NT2/D1 (cell line): ENCODE measurements at places on chromosomes 16 and 17.

DNA sequence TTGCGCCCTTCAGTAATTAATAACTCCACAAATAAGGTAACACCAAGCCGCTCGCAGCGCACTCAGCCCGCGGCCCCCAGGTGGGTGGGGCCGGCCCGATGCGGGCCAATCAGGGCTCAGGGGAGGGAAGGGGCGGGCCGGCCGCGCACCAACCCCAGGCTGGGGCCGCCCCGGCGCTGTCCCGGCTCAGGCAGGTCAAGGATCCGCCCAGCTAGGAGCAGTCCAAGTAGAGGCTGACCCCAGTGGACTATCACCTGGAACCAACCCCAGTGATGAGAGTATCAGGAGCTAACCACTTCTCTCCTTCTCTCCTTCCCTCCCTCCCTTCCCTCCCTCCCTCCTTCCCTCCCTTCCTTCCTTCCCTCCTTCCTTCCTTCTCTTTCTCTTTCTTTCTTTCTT is 110.8 kb downstream of the C16orf78 start:
- no peak for DNase-seq

DNA sequence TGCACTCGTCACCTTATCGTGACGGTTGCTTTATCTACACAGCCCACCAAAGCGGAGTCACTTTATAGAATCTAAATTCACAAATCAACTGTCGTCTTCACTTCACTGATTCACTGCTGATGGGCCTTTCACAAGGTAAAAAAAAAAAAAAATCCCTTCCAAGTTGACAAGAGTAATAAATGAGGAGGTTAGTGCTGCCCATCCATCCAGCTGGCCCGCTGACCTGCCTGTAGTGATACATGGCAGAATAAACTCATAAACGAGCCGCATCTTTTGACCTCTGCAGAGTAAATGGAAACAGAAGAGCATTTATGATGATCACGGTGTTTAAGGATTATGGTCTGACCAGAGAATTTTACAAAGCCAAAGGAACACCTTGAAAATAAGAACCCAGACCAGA is 227.3 kb upstream of the IRX5 start:
- no peak for DNase-seq

GRCh38 chr16:12199524-12199923 is 223.0 kb downstream of the SNX29 start:
- no peak for DNase-seq

- DNase-seq, result no peak
Observed at GRCh38 chr17:78258323-78259191, 27.1 kb downstream of the TMEM235 start.

DNA sequence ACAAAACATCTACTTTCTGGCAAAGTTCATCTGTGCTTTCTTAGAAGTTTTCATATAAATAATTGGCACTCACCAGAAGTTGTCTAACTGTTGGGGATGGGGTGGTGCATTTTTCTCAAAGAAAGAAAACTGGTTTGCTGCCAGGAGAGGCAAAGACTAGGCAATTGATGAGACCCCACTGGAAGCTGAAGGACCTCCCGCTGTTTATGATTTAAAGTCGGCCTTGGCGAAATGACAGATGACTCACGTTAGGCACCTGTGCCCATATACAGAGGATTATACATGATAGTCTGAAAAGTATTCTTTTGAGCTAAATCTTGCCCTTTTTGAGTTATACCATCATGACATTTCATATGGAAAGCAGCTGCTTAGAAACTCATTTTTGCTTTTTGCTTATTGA is 193.0 kb upstream of the ZFHX3 start:
- DNase-seq, result no peak

GRCh38 chr16:8924214-8924613 is 39.5 kb downstream of the USP7 start:
- DNase-seq, result no peak

GRCh38 chr16:67235816-67236562 is 9.1 kb downstream of the TMEM208 start:
- DNase-seq, result no peak

- no peak for DNase-seq
Observed at GRCh38 chr16:29688172-29688571, 9.2 kb downstream of the QPRT start.

GRCh38 chr17:38354466-38354865 is 2.8 kb downstream of the SOCS7 start:
- no peak for DNase-seq

DNA sequence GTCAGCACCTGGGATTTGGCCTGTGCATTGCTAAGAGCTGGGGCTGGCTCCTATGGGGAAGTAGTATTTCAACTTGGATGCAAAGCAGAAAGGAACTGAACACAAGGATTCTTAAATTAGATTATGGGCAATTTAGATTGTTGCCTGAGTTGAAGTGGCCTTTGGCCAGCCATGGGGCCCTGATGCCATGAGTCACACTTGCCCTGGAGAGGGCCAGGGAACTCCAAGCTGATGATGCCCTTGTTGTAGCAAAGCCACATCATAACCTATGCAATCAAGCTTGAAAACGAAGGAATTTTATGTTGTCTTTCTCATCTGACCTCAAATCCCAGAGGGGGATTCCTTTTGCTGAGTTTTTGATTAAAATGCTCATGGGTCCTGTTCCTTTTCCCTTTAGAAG is 3.9 kb upstream of the SPATA32 start:
- DNase-seq, result no peak

GRCh38 chr17:62680541-62681052 is 53.1 kb downstream of the MRC2 start:
- DNase-seq, result no peak

DNA sequence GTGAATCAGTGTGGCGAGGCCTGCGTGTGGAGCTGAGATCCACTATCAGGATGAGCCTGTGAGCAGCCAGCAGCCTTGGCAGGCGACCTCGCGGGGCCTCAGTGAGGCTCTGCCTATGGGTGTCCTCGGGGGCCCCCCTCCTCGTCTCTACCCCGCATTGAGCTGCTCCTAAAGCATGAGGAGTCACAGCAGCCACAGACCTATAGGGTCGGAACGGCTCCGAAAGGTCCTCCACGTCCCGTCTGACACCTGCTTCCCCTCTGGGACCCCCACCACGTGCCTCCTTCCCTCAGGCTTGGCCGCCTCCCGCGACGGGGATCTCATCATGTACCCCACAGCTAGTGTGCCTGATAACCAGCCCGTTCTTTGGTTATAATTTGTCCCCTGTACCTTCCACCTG is 28.8 kb downstream of the GRIN2C start:
- DNase-seq, result no peak

DNA sequence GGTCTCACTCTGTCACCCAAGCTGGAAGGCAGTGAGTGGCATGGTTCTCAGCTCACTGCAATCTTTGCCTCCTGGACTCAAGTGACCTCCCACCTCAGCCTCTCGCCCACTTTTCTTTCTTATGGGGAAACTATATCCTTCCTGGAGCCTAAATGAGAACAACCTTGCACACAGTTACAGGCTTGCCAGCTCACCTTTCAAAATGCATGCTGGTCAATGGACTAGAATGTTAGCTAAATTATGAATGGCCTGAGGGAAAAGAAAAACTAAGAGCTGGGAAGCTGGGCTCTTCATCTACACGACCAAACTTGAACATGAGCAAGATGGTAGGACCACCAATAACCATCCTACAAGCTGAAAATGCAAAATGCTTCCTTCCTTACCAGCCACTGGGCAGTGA is 10.6 kb upstream of the LHX1 start:
- no peak for DNase-seq

DNA sequence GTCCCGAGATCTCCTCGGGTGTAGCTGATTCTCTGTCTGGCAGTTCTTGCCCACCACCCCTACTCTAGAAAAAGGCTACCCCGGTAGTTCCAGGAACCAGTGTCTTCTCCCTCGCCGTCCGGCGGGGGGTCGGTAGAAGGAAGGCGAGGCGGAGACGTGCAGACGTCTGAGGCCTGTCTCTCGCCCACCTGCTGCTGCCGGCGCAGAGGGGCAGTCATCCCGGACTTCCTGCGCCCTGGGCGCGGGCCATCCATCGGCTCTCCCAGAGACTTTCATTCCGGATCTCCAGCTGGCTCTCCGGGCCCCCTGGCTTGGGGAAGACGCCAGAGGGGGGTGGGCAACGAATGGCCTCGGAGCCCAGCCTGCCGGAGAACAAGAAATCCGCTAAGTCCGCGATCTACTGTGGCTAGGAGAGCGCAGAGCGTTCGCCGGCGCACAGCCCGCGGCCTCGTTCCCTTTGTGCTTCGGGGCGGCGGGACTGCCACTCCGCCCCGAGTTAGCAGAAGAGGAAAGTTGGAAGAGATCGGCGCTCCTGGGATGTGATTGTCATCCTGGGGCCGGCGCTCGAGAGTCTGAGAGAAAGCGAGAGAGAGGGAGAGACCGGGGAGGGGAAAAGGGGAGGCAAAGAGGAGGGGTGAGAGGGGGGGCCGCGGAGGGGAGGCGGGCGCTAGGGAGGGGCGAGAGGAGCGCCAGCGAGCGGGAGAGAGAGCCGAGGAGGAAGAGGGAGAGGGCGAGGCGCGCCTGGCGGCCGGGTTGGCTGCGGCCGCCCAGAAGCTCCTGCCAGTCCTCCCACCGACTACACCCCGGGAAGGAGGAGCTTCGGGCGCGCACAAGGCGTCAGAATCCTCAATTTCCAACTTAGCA is at the start of gene IRX5:
Gene IRX5, plus strand, starts transcription at position 861 of the 864 bp plus-strand sequence. CDS start 334 bp downstream, outside the sequence.
- DNase-seq, result peak; percentile 86

DNA sequence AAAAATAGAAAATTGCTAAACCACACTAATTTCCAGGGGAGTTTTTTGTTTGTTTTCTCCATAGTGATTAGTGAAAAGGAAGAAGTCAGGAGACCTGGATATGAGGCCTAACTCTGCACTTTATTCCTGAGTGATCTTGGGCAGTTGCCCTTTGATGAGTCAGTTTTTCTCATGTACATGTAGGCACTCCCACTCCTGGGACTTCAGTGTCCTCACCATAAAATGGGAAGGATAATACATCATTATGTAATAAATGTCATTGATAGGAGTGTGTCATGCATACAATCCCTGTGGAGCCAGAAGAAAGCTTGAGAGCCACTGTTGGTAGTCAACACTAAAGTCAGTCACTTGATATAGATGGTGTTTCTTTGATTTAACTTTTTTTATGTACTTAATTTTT is 32.5 kb downstream of the WIPF2 start:
- no peak for DNase-seq

GRCh38 chr16:88065747-88066142 is 114.5 kb downstream of the BANP start:
- DNase-seq, result no peak

- DNase-seq, result no peak
Observed at GRCh38 chr17:10155371-10156076, 42.9 kb downstream of the GAS7 start.

DNA sequence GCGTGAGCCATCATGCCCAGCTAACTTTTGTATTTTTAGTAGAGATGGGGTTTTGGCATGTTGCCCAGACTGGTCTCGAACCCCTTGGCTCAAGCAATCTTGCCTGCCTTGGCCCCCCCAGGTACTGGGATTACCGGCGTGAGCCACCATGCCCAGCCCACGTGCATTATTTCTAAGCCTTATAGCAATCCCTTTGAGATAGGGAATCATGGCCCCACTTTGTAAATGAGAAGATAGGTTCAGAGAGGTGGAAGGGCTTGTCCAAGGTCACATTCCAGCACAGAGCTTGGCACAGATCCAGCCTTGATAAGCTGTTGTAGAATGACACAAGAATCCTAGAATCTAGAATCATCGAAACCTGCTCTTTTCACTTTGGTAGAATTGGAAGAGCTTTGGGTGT is 4.2 kb upstream of the PYCARD start:
- no peak for DNase-seq

- no peak for DNase-seq
Observed at GRCh38 chr16:2223942-2224486, 623 bp downstream of the E4F1 start.

DNA sequence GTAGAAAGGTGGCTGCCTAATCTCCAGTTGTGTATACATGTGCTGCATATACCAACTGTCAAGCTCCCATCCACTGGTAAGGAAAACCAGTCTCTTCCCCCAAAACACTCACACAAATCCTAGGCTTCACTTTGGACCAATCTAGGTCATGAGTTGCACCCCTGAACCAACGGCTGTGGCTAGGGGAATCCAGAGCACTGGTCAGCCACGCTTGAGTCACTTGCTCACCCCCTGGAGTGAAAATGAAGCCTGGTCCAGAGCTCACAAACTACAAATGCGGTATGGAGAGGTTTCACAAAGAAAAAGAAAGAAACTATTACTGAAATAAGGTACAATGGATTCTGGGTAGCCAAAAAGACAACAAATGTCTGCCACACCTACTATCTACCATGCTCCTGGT is 66.1 kb upstream of the NLK start:
- no peak for DNase-seq
